ENCODE measurements at places on chromosomes 3 and 15.

DNA sequence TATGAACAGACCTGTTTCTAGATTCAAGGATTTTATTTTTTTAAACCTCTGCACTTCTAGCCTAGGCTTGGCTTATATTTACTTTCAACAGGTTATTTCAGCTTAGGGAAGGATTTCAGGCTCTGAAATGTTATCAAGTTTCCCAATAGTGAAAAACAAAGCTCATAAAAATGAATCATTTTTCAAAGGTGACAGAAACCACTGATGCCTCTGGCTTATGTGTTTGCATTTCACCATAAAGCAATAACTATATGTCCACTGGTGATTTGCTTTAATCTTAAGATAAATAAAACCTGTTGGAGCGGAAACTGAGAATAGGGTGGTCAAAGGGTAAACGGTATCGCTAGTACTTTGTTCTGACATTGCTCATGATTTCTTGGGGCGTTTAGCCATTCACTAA, 141.2 kb upstream of the LRIG1 start:
- no peak for DNase-seq

DNA sequence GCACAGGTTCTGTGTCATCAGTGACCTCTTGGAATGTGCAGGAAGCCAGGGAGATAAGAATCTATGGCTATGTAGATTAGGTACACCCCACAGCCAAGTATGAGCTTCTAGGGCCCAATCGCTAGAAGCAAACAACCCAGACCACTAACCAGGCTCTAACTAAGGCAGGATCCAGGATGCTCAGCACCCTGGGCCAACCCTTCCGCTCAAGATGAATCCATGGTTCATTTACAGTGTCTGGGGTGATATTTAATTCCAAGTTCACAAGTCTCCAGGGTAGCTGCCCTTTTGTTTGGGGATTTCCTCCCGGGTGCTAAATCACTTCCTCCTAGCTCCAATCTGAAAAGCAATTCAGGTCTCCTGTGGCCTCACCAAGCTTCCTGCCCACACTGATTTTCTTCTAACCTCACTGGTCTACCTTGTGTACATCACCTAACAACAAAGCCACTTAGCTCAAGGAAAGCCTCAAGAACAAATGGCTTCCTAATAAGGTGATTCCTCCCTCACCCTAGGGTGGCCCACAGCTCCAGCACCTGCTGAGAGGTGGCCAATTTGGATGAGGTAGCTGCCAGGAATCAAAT, 2.4 kb downstream of the EHD4 start:
- no peak for DNase-seq

GRCh38 chr15:62579842-62580241, 414.8 kb upstream of the C2CD4B start:
- no peak for DNase-seq

DNA sequence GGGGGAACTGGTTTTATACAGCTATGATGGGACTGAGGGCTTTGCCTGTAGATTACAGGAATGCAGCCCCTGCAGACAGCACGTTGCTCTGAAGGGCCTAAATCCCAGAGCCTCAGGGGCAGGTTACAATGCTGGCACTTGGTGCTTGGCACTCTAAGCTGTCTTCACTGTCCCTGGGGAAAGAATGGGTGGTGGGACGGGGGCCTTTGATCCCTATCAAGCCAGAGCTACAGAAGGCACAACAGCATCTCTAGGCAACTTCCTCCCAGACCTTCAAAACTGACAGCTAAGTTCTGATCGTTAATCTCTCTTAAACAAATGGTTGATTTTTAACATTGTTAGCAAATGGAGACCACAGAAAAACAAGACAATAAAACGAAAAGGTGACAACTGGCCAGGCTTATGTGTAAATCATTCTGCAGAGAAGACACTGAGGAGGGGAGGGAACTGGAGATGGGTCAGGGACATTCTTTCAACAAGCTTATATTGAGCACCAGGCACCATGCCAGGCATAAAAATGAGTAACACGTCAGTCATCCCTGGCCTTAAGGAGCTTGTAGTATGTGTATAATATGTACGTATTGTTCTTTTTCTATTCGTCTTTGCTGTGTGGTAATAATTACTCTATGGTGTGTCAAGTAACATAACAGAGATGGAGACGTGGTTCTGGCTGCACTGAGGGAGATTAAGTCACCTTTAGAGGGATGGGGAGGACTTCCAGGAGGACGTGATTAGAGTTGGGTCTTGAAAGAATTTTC, 49.1 kb downstream of the CA12 start:
- DNase-seq = no peak

GRCh38 chr15:68994981-68995761, 19.3 kb upstream of the NOX5 start:
- no peak for DNase-seq

DNA sequence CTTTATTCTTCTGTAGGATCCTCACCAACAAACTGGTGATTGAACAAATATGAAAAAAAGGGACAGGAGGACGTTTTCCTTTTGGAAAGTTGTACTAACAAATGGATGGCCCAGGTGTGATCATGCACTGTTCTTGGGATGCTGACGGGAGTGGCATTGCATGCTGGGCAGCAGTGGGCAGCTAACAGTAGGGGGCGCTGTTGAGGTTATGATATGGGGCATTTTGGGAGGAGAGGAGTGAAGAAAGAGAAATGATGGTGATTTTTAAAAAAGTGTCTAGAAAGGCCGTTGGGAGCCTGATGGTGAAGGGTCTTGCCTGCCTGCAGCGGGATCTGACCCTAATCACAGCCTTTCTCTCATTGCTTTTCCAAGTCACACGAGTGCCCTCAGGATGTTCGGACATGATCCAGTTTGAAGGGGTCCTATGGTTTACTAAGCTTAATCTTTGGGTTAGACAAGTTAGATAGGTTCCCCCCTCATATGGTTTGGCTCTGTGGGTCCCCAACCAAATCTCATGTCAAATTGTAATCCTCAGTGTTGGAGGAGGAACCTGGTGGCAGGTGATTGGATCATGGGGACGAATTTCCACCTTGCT, 46.2 kb upstream of the PRTG start:
- peak; percentile 23 for DNase-seq

DNA sequence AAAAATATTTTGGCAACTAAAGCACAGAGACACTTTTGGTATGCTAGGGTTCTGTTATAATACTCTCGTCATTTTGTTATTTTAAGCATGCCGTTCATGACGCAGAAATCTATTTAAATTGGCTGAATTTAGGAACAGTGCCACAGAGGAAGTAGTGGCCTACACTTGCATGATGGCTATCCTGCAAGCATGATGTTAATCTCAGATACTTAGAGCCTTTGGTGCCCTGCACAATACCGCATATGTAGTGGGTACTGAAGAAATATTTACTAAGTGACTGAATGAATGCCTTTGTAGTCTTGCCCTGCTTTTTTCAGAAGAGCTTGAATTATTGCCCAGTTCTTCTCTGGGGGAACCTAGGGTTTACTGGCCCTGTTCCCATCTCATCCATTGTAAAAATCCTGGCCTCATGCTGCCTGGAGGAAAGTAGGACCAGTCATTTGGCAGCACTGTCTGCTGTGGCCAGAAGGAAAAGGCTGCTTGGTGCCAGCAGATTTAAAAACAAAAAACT, 79.0 kb downstream of the SERPINI1 start:
- DNase-seq = no peak

DNA sequence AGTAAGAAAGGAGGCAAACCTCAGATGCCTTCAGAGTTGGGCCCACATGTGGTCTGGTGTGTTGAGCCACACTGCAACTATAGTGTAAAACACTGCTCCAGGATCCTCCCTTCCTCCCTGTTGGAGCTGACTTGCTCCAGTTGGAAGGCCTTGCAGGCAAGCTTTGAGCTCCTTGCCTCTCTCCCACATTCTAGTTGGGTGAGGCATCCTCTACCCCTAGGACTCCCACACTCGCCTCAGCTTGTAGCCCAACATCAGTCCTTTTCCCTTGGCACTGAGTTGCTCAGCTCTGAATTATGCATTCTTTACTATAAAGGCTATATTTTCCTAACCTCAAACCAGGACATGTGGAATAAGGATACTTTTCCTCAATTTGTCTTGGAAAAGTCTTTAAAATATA, 143.9 kb downstream of the NECTIN3 start:
- no peak for DNase-seq

GRCh38 chr15:27955087-27955486, 144.0 kb downstream of the OCA2 start:
- no peak for DNase-seq

GRCh38 chr3:191848818-191849217, 387.9 kb downstream of the PYDC2 start:
- DNase-seq = no peak

DNA sequence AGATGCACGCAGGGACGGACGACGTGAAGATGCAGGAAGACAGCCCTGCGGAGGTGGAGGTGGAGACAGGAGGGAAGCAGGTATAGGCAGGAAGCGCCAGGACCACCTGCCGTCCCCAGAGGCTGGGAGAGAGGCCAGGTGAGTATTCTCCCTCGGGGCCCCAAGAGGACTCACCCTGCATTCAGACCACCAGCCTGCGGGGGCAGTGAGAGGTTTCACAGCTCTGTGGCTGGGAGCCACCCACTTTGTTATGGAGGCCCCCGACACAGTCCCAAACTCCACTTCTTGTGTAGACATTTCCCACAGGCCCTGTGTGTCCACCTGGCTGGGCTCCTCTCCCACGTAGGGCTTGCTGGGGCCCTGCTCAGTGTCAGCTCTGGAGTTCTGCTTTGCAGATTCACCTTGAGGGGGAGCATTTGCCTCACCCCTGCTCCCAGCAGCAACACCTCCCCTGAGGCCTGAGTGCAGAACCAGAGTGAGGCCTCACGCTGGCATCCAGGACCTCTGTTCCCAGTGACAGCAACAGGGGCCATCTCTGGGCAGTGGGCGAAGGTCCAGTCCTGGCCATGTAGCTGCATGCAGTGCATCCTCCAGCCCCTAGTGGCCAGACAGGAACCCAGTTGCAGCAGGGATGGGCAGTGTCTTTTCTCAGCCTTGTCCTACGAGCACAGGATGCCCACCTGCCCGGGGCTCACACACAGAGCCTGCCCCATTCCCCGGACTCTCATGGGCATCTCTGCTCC, 119.4 kb upstream of the IQSEC1 start:
- no peak for DNase-seq

- no peak for DNase-seq
Measured at GRCh38 chr3:160010578-160010977, 21.9 kb downstream of the IL12A start.

GRCh38 chr3:59043391-59043790, 6.4 kb downstream of the CFAP20DC start:
- DNase-seq = no peak

GRCh38 chr3:144548346-144548745, 576.7 kb downstream of the DIPK2A start:
- DNase-seq = no peak

GRCh38 chr3:134457376-134458074, 28.3 kb downstream of the ANAPC13 start:
- no peak for DNase-seq

DNA sequence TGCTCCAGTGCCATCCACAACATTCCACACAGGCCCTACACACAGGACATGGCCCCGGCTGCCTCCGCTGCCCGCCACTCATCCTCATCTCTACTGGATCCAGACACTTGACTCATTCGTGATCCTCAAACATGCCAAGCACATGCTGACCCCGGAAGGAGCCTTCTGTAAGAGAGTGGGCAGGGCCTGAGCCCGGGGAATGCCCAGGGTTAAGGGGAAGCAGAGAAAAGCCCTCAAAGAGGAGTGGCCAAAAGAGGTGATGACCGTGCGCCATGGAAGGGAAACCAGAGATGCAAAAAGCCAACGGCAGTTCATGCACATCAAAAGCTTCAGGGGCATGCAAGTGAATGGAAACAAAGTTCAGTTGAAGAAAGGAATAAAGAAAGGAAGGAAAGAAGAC, 46.1 kb downstream of the RFTN1 start:
- peak; percentile 26 for DNase-seq

DNA sequence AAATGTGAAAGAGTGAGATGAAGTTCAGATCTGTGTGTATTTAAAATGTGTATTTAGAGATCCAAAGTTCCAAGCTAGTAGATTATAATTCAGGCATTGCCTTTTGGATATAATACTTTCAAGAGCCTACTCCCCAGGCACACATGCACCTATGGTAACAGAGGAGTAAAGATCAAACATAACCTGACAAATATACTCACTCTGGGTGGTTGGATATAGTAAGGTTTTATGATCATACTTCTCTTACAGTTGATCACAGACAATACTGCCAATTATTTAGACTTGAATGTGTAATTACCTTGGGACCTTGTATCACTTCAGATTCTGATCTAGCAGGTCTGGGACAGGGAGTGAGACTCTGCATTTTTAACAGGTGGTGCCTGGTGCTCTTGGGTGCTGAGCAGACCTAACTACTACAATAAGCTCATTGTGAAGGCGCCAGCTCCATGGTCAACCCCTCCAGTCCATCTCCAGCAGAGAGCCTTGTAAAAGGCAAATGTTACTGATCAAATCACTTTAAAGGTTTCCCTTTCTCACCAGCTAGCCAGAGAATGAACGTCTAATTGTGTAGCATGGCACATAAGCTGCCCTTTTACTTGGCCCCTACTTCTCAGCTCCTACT, 55.5 kb downstream of the NBEAL2 start:
- no peak for DNase-seq

DNA sequence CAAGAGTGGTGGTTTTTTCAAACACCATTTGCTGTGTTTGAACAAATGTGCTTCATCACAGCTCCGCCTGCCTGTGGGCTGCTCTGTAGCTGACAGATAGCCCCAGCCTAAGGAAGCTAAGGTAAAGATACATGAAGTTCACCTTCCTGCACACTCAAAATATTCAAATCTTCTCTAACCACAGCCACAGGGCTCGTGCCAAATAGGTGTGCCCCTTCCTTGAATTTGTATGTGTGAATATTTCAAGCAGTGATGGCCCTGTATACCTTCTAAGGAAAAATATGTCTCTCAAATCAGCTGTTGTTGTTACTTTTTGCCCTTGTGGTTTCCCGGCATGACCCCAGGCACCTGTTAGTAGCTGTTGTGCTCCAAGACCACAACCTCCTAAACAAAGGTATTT, 92.8 kb downstream of the CCNL1 start:
- no peak for DNase-seq

- DNase-seq = no peak
Measured at GRCh38 chr3:126151562-126152302, 28.7 kb downstream of the ALDH1L1 start.

DNA sequence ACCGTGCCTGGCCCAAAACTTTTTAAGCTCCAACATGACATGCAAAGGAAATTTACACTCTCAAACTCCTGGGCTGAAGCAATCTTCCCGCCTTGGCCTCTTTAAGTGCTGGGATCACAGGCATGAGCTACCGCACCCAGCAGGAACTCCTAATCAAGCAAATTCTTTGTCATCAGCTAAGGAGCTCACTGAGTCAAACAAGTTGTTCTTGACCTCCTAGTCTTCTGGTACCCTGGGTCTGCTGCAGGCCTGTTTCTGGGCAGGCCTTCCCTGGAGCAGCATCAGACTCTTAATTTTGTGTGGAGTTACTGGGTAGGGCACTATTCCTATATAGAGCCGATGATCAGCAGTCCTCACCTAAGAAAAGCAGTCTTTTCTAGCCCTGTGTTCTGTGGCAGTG, 68.4 kb upstream of the FLNB start:
- no peak for DNase-seq

GRCh38 chr15:90545095-90545494, 15.4 kb downstream of the CRTC3 start:
- no peak for DNase-seq

- no peak for DNase-seq
Measured at GRCh38 chr3:132145833-132146232, 111.0 kb upstream of the CPNE4 start.
